ENCODE measurements at places on chromosomes 7 and 10.
A peak's percentile ranks its signal among the peaks of the same experiment; 100 is the strongest.

- DNase-seq = peak; percentile 72
These were observed 386 bp downstream of the ABHD11 start for GRCh38 chr7:73738220-73738611.

DNA sequence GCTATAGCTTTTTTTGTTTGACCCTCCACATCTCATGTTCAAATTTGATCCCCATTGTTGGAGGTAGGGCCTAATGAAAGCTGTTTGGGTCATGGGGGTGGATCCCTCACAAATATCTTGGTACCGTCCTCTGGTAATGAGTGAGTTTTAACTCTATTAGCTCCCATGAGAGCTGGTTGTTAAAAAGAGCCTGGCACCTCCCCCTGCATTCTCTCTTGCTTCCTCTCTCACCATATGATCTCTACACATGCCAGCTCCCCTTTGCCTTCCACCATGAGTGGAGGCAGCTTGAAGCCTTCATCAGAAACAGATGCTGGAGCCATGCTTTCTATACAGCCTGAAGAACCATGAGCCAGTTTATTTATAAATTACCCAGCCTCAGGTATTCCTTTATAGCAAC, 43.0 kb upstream of the IMMP2L start:
- DNase-seq = no peak

DNA sequence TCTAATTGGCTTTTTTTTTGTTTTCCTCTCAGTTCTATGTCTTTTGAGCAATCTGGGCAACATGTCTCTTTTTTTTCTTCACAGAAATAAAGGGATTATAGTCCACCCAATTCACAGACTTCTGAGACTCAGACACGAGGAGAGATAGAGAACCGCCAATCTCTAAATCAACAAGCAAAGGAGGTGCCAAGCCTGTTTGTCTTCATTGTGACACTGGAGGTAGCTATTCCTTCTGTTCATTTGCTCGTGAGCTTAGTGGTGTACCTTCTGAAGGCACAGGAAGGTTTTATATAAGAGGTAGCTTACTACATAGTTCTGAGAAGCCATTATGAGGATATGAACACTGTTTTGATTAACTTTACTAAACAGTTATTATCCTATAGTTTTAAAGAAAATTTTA, 6.1 kb downstream of the EPHB6 start:
- no peak for DNase-seq

- DNase-seq = no peak
These were observed 386.6 kb upstream of the POM121L12 start for GRCh38 chr7:52648872-52649271.

DNA sequence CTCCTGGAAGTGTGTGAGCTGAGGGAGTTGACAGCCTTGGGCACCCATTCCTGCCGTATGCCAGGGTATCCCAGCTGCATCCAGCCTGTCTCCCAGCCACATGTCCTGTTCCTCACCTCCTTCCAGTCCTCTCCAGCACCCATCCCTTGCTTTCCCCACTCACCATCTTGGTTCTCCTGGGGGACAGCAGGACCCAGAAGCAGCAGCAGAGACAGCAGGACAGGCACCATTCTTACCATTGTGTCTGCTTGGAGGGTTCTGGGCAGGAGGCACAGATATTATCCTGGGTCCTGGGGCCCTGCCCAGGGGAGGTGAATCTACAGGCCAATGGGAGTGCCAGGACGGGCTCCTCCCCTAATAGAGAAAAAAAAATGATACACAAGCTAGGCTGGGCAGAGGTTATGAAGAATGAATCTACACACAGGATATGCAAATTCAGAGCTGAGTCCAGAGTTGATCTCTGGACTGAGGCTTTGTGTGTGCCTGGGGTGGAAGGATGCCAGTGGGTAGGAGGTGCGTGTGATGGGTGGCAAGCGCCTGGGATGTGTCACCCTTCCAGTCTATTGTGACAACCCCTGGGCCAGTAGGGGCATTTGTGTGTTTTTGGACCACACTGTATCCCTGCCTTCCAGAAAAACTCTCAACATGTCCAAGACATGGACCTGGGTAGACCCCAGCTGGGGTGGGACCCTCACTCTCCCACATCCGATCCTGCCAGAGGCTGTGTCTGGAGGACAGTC, at the start of gene AZGP1:
Gene AZGP1, minus strand, starts transcription at position 250 of the 740 bp plus-strand sequence. Its CDS starts 11 bp downstream, at position 239.
- DNase-seq = no peak

GRCh38 chr10:102870221-102870620, 951 bp downstream of the AS3MT start:
- no peak for DNase-seq

DNA sequence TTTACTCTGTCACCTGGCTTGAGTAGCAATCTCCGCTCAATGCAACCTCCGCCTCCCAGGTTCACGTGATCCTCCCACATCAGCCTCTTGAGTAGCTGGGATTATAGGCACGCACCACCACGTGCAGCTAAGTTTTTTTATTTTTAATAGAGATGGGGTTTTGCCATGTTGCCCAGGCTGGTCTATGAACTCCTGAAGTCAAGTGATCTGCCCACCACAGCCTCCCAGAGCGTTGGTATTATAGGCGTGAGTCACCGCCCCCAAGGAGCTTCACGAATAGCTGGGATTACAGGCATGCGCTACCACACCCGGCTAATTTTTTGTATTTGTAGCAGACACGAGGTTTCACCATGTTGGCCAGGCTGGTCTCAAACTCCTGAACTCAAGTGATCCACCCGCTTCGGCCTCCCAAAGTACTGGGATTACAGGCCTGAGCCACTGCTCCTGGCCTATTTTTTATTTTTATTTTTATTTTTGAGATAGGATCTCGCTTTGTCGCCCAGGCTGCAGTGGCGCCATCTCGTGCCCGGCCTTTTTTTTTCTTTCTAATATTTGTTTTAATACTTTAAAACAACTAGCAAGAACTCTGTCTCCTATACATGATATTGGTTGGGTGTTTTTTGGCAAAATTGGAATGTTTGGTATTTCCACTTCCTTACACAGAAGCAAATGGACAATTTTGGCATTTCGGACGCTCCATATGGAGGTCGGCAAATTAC, 1.1 kb downstream of the EFCAB10 start:
- no peak for DNase-seq

- no peak for DNase-seq
These were observed 5.5 kb downstream of the GSTO1 start for GRCh38 chr10:104259999-104260774.

DNA sequence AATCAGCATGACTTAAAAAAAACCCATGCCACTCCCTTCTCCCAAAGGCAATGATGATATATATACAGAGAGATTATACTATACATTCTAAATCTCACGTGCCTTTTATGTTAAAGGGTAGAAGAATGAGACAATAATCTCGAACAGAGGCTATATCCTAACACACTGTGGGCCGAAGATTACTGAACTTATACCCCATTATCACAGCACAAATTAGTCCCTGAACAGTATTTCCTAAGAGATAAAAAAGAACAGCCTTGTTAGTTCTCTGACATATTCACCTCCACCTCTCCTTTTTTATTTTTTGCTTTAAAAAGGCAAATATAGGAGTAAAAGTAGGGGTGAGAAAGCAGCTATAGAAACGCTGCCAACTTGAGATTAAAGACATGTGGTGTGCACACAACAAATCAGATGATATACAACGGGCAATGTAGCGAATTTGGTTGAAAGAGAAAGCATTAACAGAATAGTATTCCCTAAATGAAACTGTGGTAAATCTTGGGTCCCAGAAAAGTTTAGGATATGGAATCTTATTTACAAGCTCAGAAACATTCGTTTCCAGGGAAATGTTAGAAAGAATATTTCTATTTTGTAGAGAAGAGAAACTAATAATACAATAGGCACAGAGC, 69.5 kb downstream of the JMJD1C start:
- DNase-seq = no peak

GRCh38 chr10:51707821-51708424, 8.5 kb upstream of the CSTF2T start:
- no peak for DNase-seq

DNA sequence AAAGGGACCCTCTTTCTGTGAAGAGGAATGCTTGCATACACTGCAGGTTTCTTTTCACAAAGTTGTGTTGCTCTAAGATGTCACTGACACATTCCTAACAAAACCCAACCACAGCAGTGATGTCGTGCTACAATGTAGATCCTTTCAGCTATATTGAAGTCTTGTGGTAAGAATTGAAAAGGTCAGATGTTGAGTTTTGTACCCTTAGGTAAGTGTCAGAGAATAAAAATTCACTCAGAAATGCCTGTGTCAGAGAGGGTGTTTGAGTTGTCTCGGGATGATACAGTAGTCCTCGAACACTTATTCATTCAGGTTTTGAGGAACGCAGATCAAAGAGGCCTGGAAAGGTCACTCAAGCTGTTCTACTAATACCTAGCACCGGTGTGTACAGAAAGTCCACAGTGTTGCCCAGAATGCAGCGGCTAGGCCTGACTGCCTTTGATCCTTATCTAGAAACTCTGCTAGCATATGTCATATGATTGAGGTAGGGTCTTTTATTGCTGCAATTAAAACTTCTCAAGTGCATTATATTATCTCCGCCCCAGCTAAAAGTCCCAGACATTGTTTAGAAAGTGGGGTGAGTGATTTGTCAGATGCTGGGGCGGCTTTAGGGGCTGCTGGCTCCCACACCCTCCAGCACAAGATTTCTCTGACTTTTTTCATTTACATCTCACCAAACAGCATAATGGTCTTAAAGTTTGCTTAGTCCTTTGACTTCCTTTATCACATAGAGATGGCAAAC, 26.0 kb downstream of the RNF32 start:
- no peak for DNase-seq

DNA sequence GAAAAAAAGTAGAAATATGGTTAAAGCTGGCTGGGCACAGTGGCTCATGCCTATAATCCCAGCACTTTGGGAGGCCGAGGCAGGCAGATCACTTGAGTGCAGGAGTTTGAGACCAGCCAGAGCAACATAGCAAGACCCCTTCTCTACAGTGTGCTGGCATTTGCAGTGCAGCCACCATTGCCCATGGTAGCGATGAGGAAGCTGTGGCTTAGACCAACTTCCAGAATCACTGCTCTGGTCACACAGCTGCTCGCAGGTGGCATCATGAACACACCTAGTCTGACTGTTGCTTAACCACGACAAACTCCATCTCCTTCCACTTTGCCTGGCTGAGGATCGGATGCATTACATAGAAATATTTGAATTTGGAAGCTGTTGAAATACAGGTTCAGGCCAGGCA, 137.1 kb downstream of the CUX1 start:
- DNase-seq = no peak
